ENCODE measurements at places on chromosomes 5 and 9.

DNA sequence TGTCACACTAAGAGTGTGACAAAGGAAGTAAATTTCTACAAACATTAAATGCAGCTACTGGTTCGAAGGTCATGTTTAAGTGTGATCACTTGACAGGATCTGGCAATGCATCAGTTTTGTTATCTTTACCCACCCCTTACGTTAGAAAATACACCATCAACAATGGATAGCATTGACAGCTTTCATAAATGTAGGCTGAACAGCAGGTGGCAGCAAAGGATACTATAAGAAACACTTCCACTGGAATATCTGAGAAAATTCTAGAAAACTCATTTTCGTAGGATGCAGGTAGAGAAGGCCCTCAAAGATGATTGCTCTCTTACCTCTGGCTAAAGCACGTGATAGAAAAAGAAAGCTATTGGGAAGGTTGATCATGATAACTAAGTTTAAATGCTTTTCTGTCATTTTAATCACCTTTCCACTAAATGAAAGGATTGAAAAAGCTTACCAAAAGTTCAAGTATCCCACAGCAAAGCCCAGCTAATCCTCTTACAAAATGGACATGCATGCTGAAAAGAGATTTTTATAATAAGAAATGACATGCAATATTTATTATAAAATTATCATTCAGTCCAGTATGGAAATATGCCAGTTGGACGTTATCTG lies 292.5 kb downstream of the PARP8 start:
- no peaks in the 10 kb centered on the region for H3K27me3 ChIP-seq
- no peak overlapping the region for H3K4me3 ChIP-seq
- H3K36me3 ChIP-seq = no peaks in the 10 kb centered on the region
- no peaks in the 10 kb centered on the region for H3K4me1 ChIP-seq

GRCh38 chr9:23630488-23630887 lies 195.6 kb downstream of the ELAVL2 start:
- peaks cover 16% of the 10 kb centered on the region for H3K36me3 ChIP-seq
- no peak overlapping the region for H3K4me3 ChIP-seq
- H3K27me3 ChIP-seq = no peaks in the 10 kb centered on the region
- H3K27ac ChIP-seq = no peak overlapping the region
- DNase-seq = no peak

GRCh38 chr5:109034306-109034705 lies 286.6 kb downstream of the FER start:
- no peak overlapping the region for H3K4me3 ChIP-seq
- peaks cover 3% of the 10 kb centered on the region for H3K4me1 ChIP-seq
- H3K36me3 ChIP-seq = no peaks in the 10 kb centered on the region
- H3K27me3 ChIP-seq = no peaks in the 10 kb centered on the region

DNA sequence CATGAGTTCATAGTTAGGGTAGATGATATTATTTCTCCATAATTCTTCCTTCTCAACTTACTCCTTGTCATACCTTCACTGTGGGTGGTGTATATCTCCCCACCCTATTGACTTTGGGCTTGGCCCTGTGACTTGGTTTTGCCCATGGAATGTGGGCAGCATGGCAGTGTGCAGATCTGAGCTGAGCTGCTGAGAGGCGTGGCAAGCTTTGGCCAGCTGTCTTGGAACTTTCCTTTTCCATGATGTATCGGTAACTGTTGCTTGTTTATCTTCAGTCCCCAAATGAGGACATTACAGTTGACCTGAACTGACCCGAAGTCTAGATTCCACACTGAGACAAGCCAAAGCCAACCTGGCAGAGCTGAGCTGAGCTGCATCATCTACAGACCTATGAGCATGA lies 70.4 kb downstream of the RALGPS1 start:
- no peak for DNase-seq
- H3K27ac ChIP-seq = no peak overlapping the region
- no peak overlapping the region for H3K4me3 ChIP-seq
- H3K4me1 ChIP-seq = peaks cover 2% of the 10 kb centered on the region
- no peaks in the 10 kb centered on the region for H3K36me3 ChIP-seq

DNA sequence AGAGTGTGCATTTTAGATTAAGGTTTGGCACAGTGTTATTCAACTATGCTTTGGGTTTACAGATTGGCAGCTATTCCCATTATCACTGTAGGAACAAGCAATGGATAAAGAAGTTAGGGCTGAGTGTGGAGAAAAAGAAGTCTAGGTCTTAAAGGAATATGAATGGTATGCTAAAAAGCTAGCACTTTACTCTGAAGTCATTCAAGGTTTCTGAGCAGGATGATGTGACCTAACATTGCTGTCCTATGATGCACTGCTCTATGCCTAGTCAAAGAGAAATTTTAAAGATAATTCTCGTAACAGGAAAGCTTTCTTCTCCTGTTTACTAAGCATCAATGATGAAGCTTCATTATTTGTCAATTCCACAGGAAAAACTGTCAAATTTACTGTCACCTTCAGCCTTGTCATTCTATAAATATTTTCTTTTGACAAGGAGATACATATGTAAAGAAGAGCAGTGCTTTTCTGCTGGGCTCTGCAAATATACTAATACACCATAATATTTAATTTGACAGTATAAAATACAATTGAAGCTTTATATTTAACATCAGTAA lies 476.1 kb upstream of the PTPRD start:
- no peak for DNase-seq
- no peaks in the 10 kb centered on the region for H3K4me1 ChIP-seq
- no peaks in the 10 kb centered on the region for H3K36me3 ChIP-seq
- no peak overlapping the region for H3K4me3 ChIP-seq

DNA sequence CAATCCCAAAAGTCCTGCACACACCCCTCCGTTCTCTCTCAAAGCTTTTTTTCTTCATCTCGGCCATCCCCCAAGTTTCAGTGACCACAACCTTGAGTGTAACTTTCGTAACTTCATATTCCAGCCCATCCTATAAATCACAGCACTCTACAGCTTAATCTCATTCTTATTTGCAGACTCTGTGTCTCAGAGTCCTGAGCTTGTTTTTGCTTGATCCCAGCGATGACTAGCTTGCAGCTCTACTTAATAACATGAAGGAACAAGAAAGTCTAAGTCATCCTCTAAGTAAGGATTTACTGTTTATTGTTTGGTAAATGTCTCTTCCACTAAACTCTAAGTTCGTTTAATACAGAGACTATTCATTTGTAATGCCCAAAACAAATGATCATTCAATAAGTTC lies 2.6 kb upstream of the SPDL1 start:
- H3K4me1 ChIP-seq = no peaks in the 10 kb centered on the region
- no peak overlapping the region for H3K27ac ChIP-seq
- no peaks in the 10 kb centered on the region for H3K36me3 ChIP-seq
- no peaks in the 10 kb centered on the region for H3K27me3 ChIP-seq
- no peak overlapping the region for H3K4me3 ChIP-seq

GRCh38 chr9:1709347-1709746 lies 305.8 kb upstream of the SMARCA2 start:
- no peak overlapping the region for H3K27ac ChIP-seq
- DNase-seq = no peak
- no peaks in the 10 kb centered on the region for H3K4me1 ChIP-seq
- no peak overlapping the region for H3K4me3 ChIP-seq
- H3K27me3 ChIP-seq = no peaks in the 10 kb centered on the region
- no peaks in the 10 kb centered on the region for H3K36me3 ChIP-seq

DNA sequence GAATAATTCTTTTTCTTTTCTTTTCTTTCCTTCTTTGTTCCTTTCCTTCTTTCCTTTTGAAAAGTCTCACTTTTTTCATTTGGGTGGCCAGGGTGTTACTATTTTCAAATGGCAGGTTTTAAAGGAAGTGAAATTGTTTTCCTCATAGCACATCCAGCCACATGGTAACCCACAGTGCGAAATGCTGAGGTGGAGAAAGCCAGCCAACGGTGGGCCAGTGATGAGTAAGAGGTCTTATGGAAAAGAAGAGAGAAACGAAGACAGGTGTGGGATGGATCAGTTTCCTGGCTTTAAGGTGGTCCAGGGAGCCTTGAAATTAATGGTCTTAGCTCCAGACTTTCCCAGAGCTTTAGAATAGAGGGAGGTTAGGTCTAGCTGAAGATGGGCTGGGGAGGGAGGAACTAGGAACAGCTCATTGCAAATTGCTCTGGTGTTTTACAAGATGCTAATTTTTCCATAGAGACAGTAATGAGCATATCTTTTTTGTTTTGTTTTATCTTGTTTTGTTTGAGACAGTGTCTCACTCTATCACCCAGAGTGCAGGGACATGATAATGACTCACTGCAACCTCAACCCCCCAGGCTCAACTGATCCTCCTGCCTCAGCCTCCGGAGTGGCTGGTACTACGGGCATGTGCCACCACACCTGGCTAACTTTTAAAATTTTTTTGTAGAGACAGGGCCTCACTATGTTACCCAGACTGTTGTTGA lies 17.8 kb downstream of the ITK start:
- H3K36me3 ChIP-seq = no peaks in the 10 kb centered on the region
- no peak overlapping the region for H3K27ac ChIP-seq
- no peak for DNase-seq
- no peaks in the 10 kb centered on the region for H3K4me1 ChIP-seq
- no peaks in the 10 kb centered on the region for H3K27me3 ChIP-seq
- no peak overlapping the region for H3K4me3 ChIP-seq

DNA sequence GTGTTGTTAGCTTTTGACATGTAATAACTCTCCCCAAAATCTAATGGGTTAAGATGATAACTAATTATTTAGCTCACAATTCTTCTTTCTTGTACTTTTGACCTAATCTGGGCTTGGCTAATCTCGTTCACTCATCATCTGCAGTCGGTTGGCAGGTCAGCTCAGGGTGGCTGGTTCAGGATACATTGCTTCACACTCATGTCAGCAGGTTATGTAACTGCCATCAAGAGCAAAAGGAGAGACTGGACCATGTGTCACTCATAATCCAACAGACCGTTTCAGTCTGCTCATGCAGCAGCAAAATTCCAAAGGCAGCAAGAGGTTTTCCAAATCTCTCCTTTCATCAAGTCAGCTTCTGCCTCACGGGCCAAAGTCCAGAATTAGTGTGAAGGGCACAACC lies 998.4 kb upstream of the CTNND2 start:
- DNase-seq = no peak
- no peak overlapping the region for H3K4me3 ChIP-seq
- H3K4me1 ChIP-seq = no peaks in the 10 kb centered on the region
- no peaks in the 10 kb centered on the region for H3K36me3 ChIP-seq
- H3K27me3 ChIP-seq = no peaks in the 10 kb centered on the region

GRCh38 chr5:165617491-165617890 lies 2112.1 kb downstream of the MAT2B start:
- H3K4me3 ChIP-seq = no peak overlapping the region
- no peaks in the 10 kb centered on the region for H3K27me3 ChIP-seq

DNA sequence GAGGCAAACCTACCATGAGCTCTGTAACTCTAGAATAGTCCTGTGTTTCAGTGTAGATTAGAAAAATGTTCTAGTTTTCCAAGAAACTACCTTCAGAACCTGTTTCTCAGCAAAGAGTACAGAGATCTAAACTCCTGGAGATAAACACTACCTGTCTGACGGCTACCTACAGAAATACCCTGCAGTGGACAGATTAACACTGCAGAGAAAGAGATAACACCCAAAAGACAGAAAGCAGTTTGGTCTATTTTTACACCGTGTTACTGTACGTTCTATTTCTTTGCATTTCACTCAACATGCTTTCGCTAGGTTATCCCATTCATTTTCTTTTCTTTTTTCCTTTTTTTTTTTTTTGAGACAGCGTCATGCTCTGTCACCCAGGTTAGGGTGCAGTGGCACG lies 11.6 kb downstream of the SCAI start:
- H3K4me3 ChIP-seq = no peak overlapping the region
- DNase-seq = no peak
- H3K4me1 ChIP-seq = no peaks in the 10 kb centered on the region
